Mesothelial cell of epicardium (in vitro differentiated cells): ENCODE measurements at places on chromosomes 2 and 18. TPM values are rescaled to one million over a fixed set of nuclear protein-coding genes. Genes with fewer than 3 reads are reported as not detected.

MAPK4 gene
- total RNA-seq: 6.1 to 6.3 TPM (median 6.1 TPM) in 3 replicates

OBSL1 gene
- 307 to 319 TPM (median 316 TPM) in 3 replicates for total RNA-seq

VIL1 gene
- 0.29 to 0.64 TPM (median 0.54 TPM) in 3 replicates for total RNA-seq

ALPI gene
- not detected in 3 replicates for total RNA-seq

ASB18 gene
- total RNA-seq: not detected in 3 replicates

SETBP1 gene
- total RNA-seq: 44.6 to 47.7 TPM (median 46.0 TPM) in 3 replicates

CHRNG gene
- 0.11 TPM in 1 of 3 replicates, not detected in the others for total RNA-seq

HMSD gene
- 2.7 to 7.2 TPM (median 3.5 TPM) in 3 replicates for total RNA-seq

BOD1L2 gene
- total RNA-seq: not detected in 3 replicates

SH2D6 gene
- total RNA-seq: 0.35 to 0.79 TPM (median 0.38 TPM) in 3 replicates

GRCh38 chr2:136113209-136113971, 4.6 kb downstream of the CXCR4 start:
- no peak for DNase-seq
- H3K27ac ChIP-seq: no peak overlapping the region
- no peak overlapping the region for H3K4me3 ChIP-seq
- no peaks in the 10 kb centered on the region for H3K36me3 ChIP-seq

DNA sequence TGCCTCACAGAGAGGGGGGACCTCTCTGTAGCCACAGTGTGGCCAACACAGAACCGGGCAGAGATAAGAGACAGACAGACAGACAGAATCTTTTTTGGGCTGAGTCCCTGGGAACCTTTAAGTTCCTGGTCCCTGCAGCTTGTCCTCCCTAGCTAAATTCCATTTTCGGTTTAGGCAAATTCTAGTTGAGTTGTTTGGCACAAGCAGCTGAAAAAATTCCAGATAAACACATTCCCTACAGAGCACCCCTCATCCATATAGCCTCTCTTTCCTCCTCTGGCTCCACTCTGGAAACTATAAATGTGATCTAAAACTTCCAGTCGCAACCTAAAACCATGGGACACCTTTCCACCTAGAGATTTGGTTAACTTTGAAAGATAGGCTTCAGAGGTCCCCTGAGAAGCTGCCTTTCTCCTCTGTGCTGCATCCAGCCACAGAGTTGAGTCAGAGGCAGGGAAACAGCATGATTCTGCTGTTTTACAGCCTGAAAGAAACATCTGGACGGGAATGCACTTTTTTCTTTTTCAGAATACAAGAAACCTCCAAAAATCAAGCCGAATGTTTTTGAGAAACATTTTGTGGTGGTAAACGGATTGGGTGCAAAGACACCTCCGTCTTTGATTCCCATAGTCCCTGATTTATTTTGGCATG, 30.9 kb downstream of the SLC4A3 start:
- peaks cover 9% of the 10 kb centered on the region for H3K4me1 ChIP-seq
- DNase-seq: no peak
- H3K27me3 ChIP-seq: no peaks in the 10 kb centered on the region
- no peak overlapping the region for H3K4me3 ChIP-seq
- peaks cover 10% of the 10 kb centered on the region for H3K36me3 ChIP-seq
- H3K27ac ChIP-seq: no peak overlapping the region

DNA sequence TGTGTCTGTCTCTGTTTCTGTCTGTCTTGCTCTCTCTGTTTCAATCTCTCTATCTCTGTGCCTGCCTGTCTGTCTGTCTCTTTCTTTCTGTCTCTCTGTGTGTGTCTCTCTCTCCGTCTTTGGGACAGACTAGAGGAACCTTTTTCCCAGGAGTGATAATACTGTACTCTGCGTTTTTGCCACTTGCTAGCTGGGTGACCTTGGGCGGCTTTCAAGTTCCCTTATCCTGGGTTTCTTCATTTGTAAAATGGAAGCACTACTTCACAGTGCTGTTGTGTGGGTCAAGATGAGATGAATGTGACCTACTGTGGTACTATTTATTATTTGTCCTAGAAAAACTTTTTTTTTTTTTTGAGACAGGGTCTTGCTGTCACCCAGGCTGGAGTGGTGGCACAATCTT, 42.4 kb downstream of the HPCAL1 start:
- no peaks in the 10 kb centered on the region for H3K36me3 ChIP-seq
- peaks cover 19% of the 10 kb centered on the region for H3K4me1 ChIP-seq
- DNase-seq: no peak
- H3K27me3 ChIP-seq: no peaks in the 10 kb centered on the region
- no peak overlapping the region for H3K27ac ChIP-seq
- H3K4me3 ChIP-seq: no peak overlapping the region

GRCh38 chr2:148914463-148914862, 39.4 kb downstream of the KIF5C start:
- H3K27ac ChIP-seq: no peak overlapping the region
- H3K36me3 ChIP-seq: no peaks in the 10 kb centered on the region
- no peak overlapping the region for H3K4me3 ChIP-seq

DNA sequence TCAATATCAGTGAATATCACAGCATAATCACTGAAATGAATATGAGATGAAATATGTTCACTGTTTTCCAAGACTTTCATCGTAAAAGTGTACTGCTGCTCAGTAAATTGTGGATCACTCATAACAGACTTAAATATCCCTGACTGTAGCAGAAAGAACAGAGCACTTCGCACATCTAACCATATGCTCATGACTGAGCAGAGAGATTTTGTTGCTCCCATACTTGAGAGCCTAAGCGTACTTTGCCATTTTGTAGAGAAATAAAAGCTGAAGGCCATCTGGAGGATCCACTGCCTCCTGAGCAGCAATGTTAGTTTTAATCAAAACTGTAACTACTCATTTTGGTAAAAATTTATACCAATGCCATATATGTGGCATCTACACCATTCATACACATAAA, 243.5 kb downstream of the STK39 start:
- H3K4me1 ChIP-seq: peaks cover 7% of the 10 kb centered on the region
- DNase-seq: no peak
- H3K27ac ChIP-seq: no peak overlapping the region
- peaks cover 28% of the 10 kb centered on the region for H3K36me3 ChIP-seq

DNA sequence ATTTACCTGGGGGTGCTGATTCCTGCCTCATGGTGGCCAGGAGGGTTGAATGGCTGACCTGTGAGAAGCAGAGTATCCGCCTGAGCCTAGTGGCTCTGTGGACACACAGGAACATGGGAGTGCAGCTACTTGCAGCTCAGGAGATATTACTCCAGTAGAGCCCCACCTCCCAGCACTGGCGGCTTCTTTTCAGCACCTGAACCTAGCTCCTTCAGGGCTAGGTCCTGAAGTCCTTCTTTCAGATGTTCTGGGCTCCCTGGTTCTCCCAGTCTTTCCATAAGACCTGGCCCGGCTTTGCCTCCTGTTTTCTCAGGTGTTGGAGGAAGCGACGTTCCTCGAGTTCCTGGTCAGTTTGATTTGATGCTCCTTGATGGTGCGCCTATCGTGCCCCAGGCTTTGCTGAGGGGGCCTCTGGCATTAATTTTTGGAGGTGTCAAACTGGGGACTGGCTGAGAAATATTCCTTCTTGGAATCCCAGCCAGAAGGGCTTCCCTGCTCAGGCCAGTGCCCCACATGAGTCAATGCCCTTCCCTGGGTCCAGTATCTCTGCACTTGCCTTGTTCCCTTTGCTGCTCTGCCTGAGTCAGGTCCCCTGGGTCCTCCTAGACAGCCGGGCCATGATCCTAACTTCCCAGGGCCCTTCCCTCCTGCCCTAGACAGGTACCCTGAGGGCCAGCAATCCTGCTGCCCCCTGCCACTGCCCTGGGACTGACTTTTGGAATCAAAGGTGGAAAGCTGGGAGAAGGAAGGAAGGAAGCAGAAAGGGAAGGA, 110.7 kb upstream of the HAAO start:
- no peak overlapping the region for H3K4me3 ChIP-seq
- DNase-seq: no peak
- H3K36me3 ChIP-seq: no peaks in the 10 kb centered on the region
- H3K27ac ChIP-seq: peak overlapping the region; percentile 35
- H3K4me1 ChIP-seq: peaks cover 49% of the 10 kb centered on the region

GRCh38 chr2:98569197-98569793, 39.0 kb downstream of the COA5 start:
- H3K27me3 ChIP-seq: no peaks in the 10 kb centered on the region
- no peak overlapping the region for H3K4me3 ChIP-seq
- peaks cover 34% of the 10 kb centered on the region for H3K36me3 ChIP-seq
- H3K27ac ChIP-seq: no peak overlapping the region
- peak; percentile 41 for DNase-seq

- no peak for DNase-seq
- H3K36me3 ChIP-seq: no peaks in the 10 kb centered on the region
- H3K27me3 ChIP-seq: no peaks in the 10 kb centered on the region
- H3K27ac ChIP-seq: no peak overlapping the region
- peaks cover 15% of the 10 kb centered on the region for H3K4me1 ChIP-seq
Observed at GRCh38 chr2:32874931-32875330, 71.8 kb upstream of the LTBP1 start.

DNA sequence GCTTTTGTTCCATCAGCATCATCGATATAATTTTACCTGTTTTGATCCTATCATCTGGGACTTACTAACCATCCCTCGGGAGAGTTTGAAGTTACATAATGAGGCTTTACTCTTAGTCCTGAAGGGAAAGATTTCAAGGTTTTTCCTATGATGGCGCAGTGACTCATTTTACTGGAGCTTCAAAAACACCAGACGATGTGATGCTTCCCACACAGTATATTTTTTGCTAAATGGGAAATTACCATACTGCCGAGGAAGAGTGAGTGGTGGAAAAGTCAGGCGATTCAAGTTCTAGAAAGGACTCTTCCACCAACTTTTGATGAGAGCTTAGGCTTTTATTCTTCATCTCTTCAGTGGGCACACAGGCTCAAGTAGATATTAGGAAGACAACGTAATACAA, 44.6 kb upstream of the GCG start:
- peaks cover 1% of the 10 kb centered on the region for H3K36me3 ChIP-seq
- H3K4me1 ChIP-seq: no peaks in the 10 kb centered on the region
- H3K27me3 ChIP-seq: peaks cover 18% of the 10 kb centered on the region
- DNase-seq: no peak

- H3K4me1 ChIP-seq: peaks cover 20% of the 10 kb centered on the region
- H3K27me3 ChIP-seq: peaks cover 1% of the 10 kb centered on the region
- no peaks in the 10 kb centered on the region for H3K36me3 ChIP-seq
Observed at GRCh38 chr2:178920916-178921513, 113.8 kb upstream of the TTN start.

- no peak for DNase-seq
- peaks cover 2% of the 10 kb centered on the region for H3K36me3 ChIP-seq
- peak within 1 kb of the TSS; percentile 99 for H3K27ac ChIP-seq
- peak within 1 kb of the TSS; percentile 81 for H3K4me3 ChIP-seq
- H3K27me3 ChIP-seq: peaks cover 25% of the 10 kb centered on the region
- H3K4me1 ChIP-seq: peaks cover 79% of the 10 kb centered on the region
Observed at GRCh38 chr2:73984203-73984921, at the start of gene TET3. TSS of gene TET3 (plus strand) at chr2:73984910. CDS start at chr2:73986404, 1,494 bp downstream.

- no peak overlapping the region for H3K27ac ChIP-seq
- H3K36me3 ChIP-seq: no peaks in the 10 kb centered on the region
- H3K4me3 ChIP-seq: no peak overlapping the region
Observed at GRCh38 chr2:60408207-60408606, 145.2 kb downstream of the BCL11A start.

- DNase-seq: no peak
- no peak overlapping the region for H3K27ac ChIP-seq
- H3K4me1 ChIP-seq: no peaks in the 10 kb centered on the region
- H3K27me3 ChIP-seq: peaks cover 2% of the 10 kb centered on the region
- no peak overlapping the region for H3K4me3 ChIP-seq
- H3K36me3 ChIP-seq: no peaks in the 10 kb centered on the region
Observed at GRCh38 chr2:147173798-147174197, 671.0 kb upstream of the ACVR2A start.

DNA sequence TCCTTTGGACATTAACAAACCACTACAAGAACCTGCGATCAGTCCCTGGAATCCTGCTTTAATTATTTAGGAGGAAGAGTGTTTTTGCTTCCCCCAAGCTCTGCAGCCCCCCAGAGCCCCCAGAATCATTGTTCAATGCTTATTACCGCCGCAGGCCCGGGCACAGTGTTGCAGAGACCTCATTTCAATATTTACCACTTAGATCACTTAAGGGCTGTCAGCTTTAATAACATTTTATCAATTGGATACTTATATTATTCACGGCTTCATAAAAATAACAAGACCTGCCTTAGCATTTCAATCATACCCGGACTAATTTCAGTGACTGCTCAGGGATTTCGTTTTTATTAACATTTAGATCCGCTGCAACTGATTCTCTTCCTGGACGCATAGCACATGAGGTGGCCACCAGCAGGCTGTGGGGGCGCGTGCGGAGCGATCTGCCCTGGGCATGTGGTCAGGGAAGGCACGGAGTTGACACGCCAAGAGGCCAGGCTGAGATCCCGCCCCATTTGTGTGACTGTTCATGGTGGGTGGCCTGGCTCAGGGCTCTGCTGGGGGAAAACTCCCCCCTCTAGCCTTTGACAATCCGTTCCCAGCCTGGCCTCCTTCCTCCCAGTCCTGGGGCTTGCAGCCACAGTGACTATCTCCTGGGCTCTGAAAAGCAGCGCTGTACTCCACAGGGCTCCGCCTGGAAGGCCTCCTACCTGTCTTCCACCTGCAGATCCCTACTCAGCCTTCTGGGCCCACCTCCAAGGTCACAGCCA, 267.6 kb downstream of the SRBD1 start:
- H3K4me1 ChIP-seq: no peaks in the 10 kb centered on the region
- no peak overlapping the region for H3K27ac ChIP-seq
- no peaks in the 10 kb centered on the region for H3K36me3 ChIP-seq
- no peak overlapping the region for H3K4me3 ChIP-seq
